ENCODE measurements at places on chromosomes 5 and 9. TPM values are rescaled to one million over a fixed set of nuclear protein-coding genes. Genes with fewer than 3 reads are reported as not detected.
A peak's percentile ranks its signal among the peaks of the same experiment; 100 is the strongest.

- no peak for DNase-seq
Observed at GRCh38 chr9:76900884-76901440, 5.0 kb downstream of the PRUNE2 start.

GRCh38 chr9:28073270-28073669 is 500.0 kb upstream of the C9orf72 start:
- no peak for DNase-seq

DNA sequence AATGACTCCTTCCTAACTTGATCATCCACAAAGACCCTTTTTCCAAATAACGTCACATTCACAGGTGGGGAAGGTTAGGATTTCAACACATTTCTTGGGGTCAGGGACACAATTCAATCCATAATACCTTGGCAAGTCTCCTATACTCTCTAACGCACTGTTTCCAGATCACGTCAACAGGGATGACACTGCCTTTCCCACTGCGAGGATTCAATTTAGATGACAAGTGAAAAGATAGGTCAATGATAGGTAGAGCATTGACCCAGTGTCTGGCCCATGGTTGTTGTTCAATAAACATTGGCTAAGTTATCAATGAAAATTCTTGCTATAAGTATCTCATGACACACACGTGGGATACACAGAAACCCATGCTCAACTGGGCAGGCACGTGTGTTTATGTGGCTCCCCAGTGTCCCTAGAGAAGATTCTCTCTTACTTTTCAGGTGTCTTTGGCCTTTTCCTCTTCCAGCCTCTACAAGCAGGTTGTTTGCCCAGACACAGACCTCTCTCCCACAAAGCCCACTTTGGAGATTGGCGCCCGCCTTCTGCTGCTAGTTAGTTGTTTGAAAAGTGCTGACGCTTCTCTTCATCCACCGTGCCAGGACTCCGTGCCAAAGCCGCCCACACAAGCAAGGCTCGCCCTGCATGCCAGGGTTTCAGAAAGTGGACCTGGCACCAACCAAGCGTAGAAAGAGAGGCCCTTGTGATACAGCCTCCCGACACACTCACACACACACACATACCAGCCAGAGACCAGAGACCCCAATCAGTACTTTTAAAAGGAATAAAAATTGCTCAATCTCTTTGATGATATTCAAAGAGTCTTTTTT is 594.5 kb downstream of the BNC2 start:
- DNase-seq, result no peak

- no peak for DNase-seq
Observed at GRCh38 chr9:85742597-85742936, 813 bp upstream of the AGTPBP1 start.

DNA sequence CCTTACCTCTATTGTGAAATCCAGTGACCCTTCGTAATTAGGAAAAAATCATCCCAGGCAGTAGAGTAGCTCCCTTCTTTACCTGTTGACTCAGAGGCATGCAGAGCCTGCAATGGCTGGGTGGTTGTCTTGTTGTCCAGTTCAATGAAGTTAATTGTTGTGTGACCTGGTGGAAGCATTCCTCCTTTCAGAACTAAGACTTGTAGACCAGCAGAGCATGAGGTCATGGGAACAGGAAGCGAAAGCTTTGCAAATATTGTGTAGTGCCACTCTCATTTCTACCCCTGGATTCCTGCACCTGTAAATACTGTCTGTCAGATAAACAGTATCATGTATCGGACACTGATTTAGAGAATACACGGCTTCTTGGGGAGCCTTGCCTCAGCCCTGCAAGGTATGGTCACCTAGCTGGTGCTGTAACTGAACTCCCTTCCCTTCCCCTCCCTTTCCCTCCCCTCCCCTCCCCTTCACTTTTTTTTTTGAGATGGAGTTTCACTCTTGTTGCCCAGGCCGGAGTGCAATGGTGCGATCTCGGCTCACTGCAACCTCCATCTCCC is 5.7 kb upstream of the PRXL2C start:
- DNase-seq, result no peak

- DNase-seq, result no peak
Observed at GRCh38 chr5:164435576-164435975, 930.2 kb downstream of the MAT2B start.

DNA sequence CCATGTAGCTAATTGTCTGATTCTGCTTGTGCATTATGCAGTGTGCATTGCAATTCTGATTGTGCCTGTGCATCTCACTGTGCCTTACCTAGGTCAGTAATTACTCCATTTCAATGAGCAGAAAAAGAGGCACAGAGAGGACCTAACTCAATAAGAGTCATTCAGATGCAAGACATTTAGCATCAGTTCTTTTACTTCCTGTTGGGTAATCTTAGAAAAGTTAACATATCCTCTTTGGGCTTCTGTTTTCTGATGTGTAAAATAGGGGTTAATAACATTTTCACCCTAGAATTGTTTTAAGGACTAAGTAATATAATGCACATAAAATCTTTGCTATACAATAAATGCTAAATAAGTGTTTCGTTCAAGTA is 7.0 kb upstream of the DCTN4 start:
- no peak for DNase-seq

LHX3 gene
- total RNA-seq, result not detected

DNA sequence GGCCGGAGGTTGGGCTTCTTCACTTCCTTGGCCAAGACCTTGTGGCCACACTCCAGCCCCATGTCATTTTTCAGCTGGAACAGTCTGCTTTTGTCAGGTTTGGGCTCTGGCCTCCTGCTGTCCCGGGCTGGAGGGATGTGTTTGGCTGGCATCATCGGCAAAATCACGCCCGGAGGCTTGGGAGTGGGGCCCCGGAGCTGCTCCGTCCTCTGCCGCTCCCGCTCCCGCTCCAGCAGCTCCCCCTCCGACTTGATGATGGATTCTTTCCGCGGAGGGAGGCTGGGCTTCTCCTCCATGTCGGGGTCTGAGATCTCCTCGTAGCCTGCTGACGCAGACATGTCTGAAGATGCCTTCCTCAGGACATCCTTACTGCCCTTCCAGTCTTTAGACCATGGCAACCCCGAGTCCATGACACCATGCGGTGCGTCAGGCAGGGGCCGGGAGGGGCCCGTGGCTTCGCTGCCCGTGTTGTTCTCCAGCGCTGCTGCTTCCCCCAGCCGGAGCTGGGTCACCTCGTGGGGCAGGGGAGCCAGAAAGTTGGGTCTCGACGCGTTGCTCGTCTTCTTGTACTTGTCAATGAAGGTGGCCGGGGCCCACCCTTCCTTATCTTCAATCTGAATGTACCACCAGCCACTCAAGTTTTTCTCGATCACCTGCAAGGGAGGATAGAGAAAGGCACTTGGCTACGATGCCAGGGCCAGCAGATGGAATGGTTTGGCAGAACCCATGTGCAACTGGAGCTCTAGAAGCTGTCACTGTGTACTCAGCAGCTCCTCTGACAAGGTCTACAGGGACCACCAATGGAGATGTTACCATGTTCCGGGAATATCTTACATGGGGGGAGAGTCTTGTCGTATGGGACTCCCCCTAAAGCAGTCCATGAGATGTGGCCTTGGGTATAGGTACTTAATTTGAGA is 56.0 kb upstream of the UBTD2 start:
- no peak for DNase-seq

- DNase-seq, result no peak
Observed at GRCh38 chr9:96674906-96675538, 19.9 kb upstream of the PRXL2C start.

GRCh38 chr5:8470489-8470888 is 601.5 kb downstream of the MTRR start:
- no peak for DNase-seq

PDE6A gene
- total RNA-seq, result not detected

GRCh38 chr9:112334432-112334841 is 1.0 kb upstream of the PTBP3 start:
- peak; percentile 83 for DNase-seq

- DNase-seq, result no peak
Observed at GRCh38 chr9:80518441-80518840, 946.7 kb downstream of the TLE4 start.

ABLIM3 gene
- total RNA-seq, result not detected
